ENCODE measurements at places on chromosomes 4 and X.
A peak's percentile ranks its signal among the peaks of the same experiment; 100 is the strongest.

- H3K27ac ChIP-seq: no peak overlapping the region
- H3K4me1 ChIP-seq: no peaks in the 10 kb centered on the region
- no peaks in the 10 kb centered on the region for H3K36me3 ChIP-seq
- H3K27me3 ChIP-seq: no peaks in the 10 kb centered on the region
Measured at GRCh38 chrX:130577431-130577830, 175.6 kb downstream of the RBMX2 start.

DNA sequence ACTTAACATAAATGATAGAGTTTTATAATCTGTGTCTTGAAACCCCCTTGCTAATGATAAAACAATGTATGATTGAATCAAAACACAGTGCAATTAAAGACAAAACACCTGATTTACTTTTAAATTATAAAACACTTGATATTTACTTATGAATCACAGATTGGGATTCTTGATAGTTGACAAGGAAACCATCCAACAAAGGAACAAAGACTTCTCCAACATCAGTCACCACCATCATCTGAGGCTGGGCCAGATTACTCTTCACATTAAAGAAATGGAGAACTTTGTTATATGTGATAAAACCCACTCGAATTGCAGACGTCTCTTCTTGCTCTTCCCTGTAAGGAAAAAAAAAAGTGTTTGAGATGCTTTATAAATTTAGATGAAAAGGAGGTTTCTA, 67.4 kb downstream of the METTL14 start:
- H3K4me1 ChIP-seq: peaks cover 13% of the 10 kb centered on the region
- no peaks in the 10 kb centered on the region for H3K27me3 ChIP-seq
- no peak for DNase-seq

DNA sequence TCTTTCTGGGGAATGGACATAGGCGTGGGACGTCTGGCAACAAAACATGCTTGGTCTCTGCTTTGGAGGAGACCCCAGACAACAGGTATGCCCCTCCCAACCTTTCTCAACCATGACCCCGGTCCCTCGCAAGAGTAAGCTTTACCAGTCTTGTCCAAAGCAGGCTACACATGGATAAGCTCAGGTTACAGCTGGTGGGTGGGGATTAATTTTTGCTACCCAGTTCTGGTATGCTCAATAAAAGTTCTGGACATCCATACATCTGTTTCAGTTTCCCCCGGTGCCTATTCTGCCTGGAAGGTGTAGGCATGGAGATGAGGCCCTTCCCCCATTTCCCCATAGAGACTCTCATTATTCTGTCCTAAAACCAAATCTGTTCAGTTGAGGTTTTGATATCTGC, 54.5 kb upstream of the NOCT start:
- no peaks in the 10 kb centered on the region for H3K36me3 ChIP-seq
- H3K4me3 ChIP-seq: no peak overlapping the region
- no peak overlapping the region for H3K27ac ChIP-seq
- H3K27me3 ChIP-seq: no peaks in the 10 kb centered on the region

DNA sequence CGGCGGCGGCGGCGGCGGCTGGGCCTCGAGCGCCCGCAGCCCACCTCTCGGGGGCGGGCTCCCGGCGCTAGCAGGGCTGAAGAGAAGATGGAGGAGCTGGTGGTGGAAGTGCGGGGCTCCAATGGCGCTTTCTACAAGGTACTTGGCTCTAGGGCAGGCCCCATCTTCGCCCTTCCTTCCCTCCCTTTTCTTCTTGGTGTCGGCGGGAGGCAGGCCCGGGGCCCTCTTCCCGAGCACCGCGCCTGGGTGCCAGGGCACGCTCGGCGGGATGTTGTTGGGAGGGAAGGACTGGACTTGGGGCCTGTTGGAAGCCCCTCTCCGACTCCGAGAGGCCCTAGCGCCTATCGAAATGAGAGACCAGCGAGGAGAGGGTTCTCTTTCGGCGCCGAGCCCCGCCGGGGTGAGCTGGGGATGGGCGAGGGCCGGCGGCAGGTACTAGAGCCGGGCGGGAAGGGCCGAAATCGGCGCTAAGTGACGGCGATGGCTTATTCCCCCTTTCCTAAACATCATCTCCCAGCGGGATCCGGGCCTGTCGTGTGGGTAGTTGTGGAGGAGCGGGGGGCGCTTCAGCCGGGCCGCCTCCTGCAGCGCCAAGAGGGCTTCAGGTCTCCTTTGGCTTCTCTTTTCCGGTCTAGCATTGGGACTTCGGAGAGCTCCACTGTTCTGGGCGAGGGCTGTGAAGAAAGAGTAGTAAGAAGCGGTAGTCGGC, 528 bp downstream of the FMR1 start:
- H3K36me3 ChIP-seq: no peaks in the 10 kb centered on the region
- H3K27me3 ChIP-seq: no peaks in the 10 kb centered on the region
- H3K4me1 ChIP-seq: no peaks in the 10 kb centered on the region
- H3K27ac ChIP-seq: peak overlapping the region; percentile 95

DNA sequence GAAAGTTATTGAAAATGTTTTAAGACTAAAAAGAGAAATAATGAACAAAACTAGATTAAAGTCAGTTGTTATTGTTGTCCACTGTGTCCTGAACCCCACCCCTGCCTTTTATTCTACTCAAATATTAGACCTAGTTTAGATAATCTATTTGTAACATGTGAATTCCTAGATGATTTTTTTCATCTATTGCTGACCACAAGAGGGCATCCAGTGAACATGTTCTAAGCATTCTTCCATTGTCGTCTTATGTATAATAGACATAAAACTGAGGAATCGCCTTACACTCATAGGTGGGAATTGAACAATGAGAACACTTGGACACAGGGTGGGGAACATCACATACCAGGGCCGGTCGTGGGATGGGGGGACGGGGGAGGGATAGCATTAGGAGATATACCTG, 36.4 kb upstream of the HPRT1 start:
- no peaks in the 10 kb centered on the region for H3K36me3 ChIP-seq
- no peaks in the 10 kb centered on the region for H3K4me1 ChIP-seq
- no peak for DNase-seq
- no peaks in the 10 kb centered on the region for H3K27me3 ChIP-seq
- no peak overlapping the region for H3K27ac ChIP-seq

DNA sequence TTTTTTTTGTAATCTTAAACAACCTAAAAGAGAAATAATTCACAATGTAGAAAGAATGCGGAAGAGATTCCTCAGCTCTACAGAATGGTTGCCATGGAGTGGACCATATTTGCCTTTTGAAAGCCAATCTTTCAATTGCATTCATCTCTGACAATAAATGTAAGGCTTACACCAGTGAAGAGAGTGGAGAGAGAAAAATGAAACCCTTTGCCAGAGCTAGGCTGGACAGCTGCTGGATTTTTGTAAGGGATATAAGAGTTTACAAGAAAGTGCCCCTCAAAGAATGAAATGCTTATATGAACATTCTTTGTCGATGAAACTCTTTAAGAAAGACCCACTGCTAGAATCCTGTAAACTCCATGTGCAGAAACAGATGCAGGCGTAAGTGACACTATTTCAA, 66.0 kb upstream of the FAT1 start:
- H3K27me3 ChIP-seq: no peaks in the 10 kb centered on the region
- no peak for DNase-seq
- no peaks in the 10 kb centered on the region for H3K36me3 ChIP-seq
- H3K27ac ChIP-seq: no peak overlapping the region

- H3K36me3 ChIP-seq: no peaks in the 10 kb centered on the region
- H3K4me3 ChIP-seq: no peak overlapping the region
- H3K4me1 ChIP-seq: no peaks in the 10 kb centered on the region
- H3K27ac ChIP-seq: no peak overlapping the region
Measured at GRCh38 chr4:118676128-118676527, 9.1 kb upstream of the METTL14 start.

GRCh38 chr4:125849869-125850268, 535.1 kb downstream of the FAT4 start:
- no peak overlapping the region for H3K27ac ChIP-seq
- H3K4me1 ChIP-seq: no peaks in the 10 kb centered on the region
- no peaks in the 10 kb centered on the region for H3K27me3 ChIP-seq
- no peak overlapping the region for H3K4me3 ChIP-seq
- no peaks in the 10 kb centered on the region for H3K36me3 ChIP-seq

DNA sequence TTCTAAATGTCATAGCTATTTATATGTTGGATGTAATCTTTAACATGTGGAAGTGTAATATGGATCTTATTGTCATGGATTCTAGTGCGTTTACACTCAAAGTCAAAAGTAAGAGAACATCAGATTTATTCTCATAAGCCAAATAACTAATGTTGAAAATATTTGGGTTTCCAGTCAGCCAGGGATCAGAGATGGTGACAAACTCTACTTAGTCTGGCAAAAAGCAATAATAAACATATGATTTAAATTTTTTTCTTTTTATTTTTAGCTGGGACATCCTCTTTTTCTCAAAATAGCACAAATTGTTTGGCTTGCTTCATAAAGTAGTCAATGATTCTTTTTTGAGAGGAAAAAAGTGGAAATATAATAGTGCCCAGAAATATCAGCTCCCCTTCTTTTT, 392.3 kb downstream of the ARHGAP24 start:
- H3K36me3 ChIP-seq: no peaks in the 10 kb centered on the region
- no peak for DNase-seq
- H3K4me3 ChIP-seq: no peak overlapping the region

DNA sequence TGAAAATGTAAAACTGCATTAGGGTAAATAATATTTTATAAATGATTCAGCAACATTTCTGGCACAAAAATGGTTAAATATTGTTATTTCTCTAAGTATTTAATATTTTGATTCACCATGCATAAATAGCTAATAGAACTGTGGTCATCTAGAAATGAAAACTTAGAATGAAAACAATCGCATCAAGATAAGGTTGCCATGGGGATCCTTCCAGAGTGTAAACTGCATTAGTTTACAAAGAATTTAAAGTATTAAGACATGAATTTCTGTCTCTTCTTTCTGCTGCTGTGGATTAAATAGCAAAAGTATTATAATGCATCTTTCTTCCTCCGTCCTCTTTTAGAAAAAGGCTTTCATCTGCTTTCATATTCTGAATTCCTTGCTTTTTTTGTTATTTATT, 1064.6 kb upstream of the SLIT2 start:
- no peaks in the 10 kb centered on the region for H3K36me3 ChIP-seq
- DNase-seq: no peak
- H3K4me1 ChIP-seq: peaks cover 2% of the 10 kb centered on the region
- no peaks in the 10 kb centered on the region for H3K27me3 ChIP-seq
- H3K27ac ChIP-seq: no peak overlapping the region

DNA sequence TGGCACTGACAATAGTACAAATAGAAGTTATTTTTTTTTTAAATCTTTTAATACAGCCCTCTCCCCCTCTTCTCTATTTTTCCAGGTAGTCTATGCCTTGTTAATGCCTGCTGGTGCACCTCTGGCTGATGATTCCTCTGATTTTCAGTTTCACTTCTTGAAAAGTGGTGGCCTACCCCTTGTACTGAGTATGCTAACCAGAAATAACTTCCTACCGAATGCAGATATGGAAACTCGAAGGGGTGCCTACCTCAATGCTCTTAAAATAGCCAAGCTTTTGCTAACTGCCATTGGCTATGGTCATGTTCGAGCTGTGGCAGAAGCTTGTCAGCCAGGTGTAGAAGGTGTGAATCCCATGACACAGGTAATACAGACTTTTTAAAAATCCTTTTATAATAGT, 99.1 kb downstream of the USP9X start:
- H3K27me3 ChIP-seq: no peaks in the 10 kb centered on the region
- DNase-seq: no peak
- H3K4me1 ChIP-seq: no peaks in the 10 kb centered on the region
- H3K36me3 ChIP-seq: no peaks in the 10 kb centered on the region

GRCh38 chr4:1115528-1116293, 2.3 kb upstream of the RNF212 start:
- H3K27ac ChIP-seq: no peak overlapping the region
- no peak for DNase-seq
- H3K4me1 ChIP-seq: peaks cover 6% of the 10 kb centered on the region
- H3K36me3 ChIP-seq: no peaks in the 10 kb centered on the region

GRCh38 chr4:147034372-147034771, 88.7 kb upstream of the TTC29 start:
- H3K4me1 ChIP-seq: no peaks in the 10 kb centered on the region
- no peak overlapping the region for H3K4me3 ChIP-seq
- no peaks in the 10 kb centered on the region for H3K36me3 ChIP-seq
- no peak for DNase-seq

GRCh38 chrX:53047228-53047627, 1.4 kb upstream of the GPR173 start:
- no peaks in the 10 kb centered on the region for H3K36me3 ChIP-seq
- DNase-seq: no peak

DNA sequence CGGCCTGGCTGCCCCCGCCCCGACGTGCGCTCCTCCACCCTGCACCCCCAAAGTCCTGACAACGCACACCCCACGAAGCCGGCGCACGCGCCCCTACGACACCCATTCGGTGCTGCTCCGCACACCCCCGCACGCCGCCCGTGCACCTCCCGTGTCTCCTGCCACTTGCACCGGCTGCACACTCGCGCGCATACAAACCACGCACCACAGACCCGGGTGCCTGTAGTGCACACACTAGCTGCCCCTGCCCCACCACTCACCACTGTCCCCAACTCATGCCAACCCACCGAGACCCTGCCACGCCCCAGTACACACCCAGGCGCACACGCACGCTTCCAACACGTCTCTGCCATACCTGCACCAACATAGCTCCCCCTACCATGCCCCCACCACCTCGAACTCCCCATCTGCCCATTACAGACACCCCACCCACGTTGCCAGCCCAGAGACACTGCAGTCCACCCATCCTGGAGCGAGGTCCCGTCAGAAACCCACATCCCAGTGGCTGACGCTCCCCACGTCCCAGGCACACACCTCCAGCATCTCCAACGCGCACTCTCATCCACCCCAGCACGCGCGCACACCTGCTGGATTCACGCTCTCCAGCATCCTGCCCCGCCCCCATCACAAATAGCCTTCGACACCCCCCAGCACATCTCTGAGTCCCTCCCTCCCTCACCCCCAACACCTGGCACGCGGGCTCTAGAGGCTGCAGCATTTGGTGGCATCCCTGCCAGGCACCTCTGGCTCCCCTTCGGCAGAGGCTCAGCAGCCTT, 4.2 kb upstream of the DUSP9 start:
- H3K27me3 ChIP-seq: no peaks in the 10 kb centered on the region
- no peak overlapping the region for H3K27ac ChIP-seq
- H3K4me1 ChIP-seq: no peaks in the 10 kb centered on the region
- H3K4me3 ChIP-seq: no peak overlapping the region

- no peaks in the 10 kb centered on the region for H3K27me3 ChIP-seq
- H3K4me3 ChIP-seq: no peak overlapping the region
- H3K27ac ChIP-seq: no peak overlapping the region
- no peak for DNase-seq
- H3K4me1 ChIP-seq: no peaks in the 10 kb centered on the region
- no peaks in the 10 kb centered on the region for H3K36me3 ChIP-seq
Measured at GRCh38 chr4:117941611-117942010, 92.7 kb upstream of the NDST3 start.

DNA sequence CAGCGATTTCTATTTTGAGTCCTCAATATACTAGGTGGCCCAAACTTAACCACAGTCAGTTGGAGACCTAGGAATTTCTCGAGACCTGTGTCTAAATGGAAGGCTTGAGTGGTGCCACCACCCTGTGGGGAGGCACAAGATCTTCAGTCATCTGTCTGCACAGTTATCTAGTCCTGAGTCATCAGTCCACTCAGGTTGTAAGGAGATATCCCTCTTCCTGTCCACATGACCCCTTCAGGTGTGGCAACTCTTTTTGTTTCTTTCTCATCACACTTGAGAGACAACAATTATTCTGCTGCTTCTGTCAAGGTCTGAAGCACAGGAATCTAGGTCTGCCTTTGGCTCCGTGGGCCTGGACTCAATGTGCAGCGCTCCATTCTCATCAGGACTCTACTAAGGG, 64.4 kb upstream of the IBSP start:
- H3K27me3 ChIP-seq: no peaks in the 10 kb centered on the region
- DNase-seq: no peak
- no peak overlapping the region for H3K4me3 ChIP-seq
- no peaks in the 10 kb centered on the region for H3K36me3 ChIP-seq
- H3K4me1 ChIP-seq: no peaks in the 10 kb centered on the region
